AML-193 (cell line): ENCODE measurements at places on chromosomes 3 and 15.

DNA sequence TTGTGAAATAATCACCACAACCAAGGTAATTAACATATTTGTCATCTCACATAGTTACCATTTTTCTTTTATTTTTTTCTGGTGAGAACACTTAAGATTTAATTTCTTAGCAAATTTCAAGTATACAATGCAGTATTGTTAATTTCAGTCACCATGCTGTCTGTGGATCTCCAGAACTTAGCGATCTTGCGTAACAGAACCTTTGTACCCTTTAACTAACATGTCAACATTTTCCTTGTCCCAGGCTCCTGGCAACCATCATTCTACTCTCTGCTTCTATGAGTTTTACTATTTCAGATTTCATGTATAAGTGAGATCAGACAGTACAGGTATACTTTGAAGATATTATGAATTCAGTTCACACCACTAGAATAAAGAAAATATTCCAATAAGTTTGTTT, 154.4 kb downstream of the KCNAB1 start:
- no peak for DNase-seq

DNA sequence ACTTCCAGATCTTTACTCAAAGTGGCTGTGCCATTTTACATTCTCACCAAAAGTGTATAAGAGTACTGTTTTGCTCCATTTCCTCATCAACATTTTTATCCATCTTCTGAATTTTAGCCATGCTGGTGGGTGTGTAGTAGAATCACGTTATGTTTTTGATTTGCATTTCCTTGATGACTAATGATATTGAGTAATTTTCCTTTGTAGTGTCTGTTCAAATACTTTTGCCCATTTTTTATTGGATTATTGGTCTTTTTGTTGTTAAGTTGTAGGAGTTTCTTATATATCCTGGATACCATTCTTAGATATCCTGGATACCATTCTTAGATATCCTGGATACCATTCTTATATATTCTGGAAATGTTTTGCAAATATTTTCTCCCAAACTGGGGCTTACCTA, 344.9 kb downstream of the LRRC3B start:
- DNase-seq = no peak

- no peak for DNase-seq
These were observed 204.3 kb upstream of the UBE3A start for GRCh38 chr15:25643120-25643519.

GRCh38 chr3:22585911-22586310, 617.2 kb upstream of the UBE2E2 start:
- DNase-seq = no peak

DNA sequence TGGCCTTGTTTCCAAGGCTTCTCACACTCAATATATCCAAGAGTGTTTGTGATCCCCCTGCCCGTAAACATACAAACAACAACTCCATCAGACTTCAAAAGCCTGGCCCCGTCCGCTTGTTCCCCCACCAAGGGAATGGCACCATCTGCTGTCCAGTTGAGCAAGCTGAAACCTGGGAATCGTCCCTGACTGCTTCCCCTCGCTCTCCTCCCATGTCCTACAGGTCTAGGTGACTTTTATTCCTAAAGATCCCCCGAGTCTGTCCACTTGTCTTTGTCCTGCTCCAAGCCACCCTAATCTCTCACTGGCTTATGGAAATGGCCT, 27.9 kb upstream of the FAM174B start:
- DNase-seq = no peak

DNA sequence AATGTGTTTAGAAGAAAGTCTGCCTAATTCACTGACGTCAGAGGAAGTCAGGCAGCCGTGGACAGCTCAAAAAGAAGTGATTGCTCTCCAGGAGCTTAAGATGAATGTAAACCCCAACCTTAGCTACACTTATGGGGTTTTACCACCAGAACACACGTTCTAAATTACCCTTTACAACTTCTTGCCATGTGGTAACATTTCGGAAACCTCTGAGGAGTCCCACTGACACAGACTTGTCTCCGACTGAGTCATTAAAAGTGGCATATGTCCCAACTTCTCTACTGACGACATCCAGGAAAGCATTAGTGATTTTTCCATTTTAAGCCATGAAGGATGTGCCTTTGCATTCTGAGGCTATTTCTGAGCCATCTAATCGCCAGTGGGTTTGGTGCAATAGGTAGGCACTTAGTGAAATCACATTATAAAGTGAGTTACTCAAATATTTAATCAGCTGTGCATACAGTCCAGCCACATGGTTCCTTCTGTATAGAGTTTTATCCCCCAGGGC, 32.4 kb downstream of the C2CD4A start:
- no peak for DNase-seq

DNA sequence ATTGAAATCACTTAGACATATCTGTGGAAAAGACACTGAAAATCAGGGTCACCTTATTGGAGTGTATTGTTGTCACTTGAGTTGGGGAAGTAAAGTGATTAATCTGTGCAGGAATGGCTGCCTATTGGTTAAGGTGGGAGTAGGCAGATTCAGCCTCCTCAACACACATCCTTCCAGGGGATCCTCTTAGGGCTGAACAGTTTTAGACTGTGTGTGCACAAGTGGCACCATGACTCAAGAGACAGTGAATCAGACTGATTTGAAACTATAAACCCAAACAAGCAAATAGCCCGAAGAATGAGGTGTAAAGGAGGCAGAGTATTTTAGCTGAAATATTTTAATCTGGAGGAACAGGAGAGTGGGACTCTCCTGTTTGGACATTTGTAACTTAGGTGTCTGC, 4.9 kb downstream of the ABHD17C start:
- DNase-seq = no peak

DNA sequence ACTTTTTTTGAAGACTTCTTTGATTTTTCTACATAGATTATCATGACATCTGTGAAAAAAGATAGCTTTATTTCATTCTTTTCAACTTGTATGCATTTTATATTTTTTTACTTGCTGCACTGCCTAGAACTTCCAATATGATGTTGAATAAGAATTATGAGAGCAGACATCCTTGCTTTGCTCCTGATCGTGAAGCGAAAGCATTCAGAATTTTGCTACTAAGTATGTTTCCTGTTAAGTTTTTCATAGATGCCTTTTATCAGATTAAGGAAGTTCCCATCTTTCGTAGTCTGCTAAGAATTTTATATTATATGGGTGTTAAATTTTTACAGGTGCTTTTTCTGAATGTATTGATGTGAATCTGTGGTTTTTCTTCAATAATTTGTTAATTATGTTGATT, 163.4 kb upstream of the GADL1 start:
- DNase-seq = no peak

- peak; percentile 81 for DNase-seq
These were observed 66.9 kb downstream of the RNF13 start for GRCh38 chr3:149879872-149880271.

- no peak for DNase-seq
These were observed at the start of gene LMOD3 for GRCh38 chr3:69122403-69122802. Gene LMOD3 (minus strand): TSS chr3:69122595. CDS start chr3:69122386, 209 bp downstream.

- DNase-seq = no peak
These were observed 1056.8 kb downstream of the ROBO2 start for GRCh38 chr3:78096488-78097255.

DNA sequence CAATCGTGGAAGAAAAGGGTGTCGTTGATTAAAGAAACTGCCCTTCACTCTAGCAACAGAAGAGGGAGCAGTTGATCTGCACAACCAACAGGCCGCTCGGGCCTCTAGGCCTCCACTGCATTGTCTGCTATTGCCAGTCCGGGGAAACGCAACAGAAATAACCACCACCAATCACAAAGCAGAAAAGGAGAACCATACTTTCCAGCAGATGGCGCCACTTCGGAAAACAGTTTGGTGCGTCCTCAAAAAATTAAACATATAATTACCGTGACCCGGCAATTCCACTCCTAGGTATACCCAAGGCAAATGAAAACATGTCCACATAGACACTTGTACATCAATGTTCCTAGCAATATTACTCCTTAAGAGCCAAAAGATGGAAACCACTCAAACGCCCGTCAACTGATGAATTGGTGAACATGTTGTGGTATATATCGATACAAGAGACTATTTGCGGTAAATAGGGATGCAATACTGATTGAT, 154.1 kb downstream of the TJP1 start:
- no peak for DNase-seq

DNA sequence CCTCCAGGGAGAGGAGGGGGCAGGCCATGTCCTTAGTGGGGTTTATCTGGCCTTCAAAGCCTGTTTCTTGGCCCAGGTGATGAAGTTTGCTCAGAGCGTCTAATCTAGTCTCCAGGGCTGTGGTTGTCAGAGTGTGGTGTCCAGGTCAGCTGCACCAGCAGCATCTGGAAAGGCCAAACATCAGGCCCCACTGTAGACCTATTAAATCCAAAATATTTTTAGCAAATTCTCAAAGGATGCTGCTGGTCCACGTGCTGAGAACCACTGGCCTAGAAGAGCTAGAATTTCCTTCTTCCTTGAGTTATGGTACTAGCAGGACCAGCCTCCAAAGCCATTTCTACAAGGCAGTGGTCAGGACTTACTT, 28.9 kb downstream of the SLC28A1 start:
- DNase-seq = no peak

- DNase-seq = no peak
These were observed 54.9 kb upstream of the ATP2B2 start for GRCh38 chr3:10560060-10560861.

GRCh38 chr3:134371542-134372324, 2.5 kb downstream of the AMOTL2 start:
- DNase-seq = no peak

GRCh38 chr15:82062479-82063454, 16.9 kb upstream of the MEX3B start:
- DNase-seq = no peak

DNA sequence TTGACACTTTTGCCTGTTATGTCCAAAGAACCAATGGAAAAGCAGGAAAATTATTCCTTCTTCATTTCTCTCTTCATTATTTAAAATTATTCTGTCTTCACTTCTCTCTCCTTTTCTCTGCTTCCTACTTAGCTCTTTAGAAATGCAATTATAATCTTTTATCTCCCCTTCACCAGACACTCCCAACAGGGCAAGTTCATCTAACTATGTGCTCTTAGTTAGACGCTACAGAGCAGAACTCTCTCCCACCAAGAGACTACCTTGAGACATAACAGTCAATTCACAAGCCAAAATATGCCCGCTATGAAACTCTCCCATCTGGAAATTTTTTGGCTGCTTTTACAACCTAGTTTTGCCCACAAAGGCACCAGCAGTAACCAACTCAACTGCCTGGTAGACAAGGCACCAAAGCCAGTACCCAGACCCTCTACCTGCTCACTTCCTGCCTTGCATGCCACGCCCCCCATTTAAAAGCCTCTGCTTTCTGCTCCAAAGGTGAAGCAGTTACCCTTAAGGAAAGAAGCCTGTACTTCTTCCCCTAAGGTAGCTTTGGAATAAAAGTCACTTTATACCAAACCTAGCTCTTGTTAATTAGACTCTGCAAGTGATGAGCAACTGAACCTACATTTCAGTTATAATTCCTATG, 28.1 kb downstream of the CCRL2 start:
- DNase-seq = no peak

GRCh38 chr3:107928084-107928445, 162.8 kb downstream of the CD47 start:
- DNase-seq = no peak

DNA sequence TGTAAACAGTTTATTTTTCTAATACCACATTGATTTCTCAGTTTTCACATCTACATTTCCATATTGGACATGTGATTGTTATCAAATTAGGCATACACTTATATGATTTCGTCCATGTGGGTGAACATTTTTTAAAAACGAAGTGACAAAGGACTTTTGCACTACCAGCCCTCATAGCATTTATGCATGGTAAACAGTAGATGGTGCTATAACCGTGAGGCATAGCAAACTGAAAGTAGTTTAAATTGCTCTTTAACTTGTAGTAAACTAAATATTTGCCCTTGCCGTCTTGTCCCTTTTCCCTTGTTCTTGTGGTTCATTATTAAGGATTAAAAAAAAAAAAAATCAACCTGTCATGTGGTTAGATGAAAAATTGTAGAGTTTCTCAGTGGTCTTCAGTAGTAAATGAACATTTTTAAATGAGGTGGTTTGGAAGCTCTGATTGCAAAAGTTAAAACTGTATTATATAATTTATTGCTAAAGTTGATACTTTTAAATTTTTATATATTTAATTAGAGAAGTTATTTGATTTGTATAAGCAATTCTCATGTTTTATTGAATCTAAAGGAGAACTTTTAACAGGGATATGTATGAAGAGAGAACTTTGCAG, 24.0 kb downstream of the STX19 start:
- peak; percentile 76 for DNase-seq

GRCh38 chr15:68268405-68268804, 9.1 kb upstream of the FEM1B start:
- DNase-seq = no peak

DNA sequence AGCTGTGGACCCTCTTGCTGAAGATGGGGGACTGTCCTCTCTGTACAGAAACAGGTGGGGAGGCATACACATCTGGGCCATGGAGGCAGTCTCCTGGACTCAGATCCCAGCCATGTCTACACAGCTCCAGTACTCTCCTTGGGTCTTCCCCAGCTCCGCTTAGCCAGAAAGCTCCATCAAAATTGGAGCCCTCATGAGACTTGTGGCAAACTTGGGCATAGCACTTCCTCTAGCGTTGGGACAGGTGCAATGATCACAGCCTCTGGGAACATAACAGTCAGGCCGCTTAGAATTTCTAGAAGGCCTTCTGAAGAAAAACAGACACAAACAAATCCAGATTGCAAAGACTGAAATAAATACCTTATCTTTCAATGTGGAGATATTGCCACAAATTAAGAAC, 634.3 kb upstream of the GOLIM4 start:
- DNase-seq = no peak

- peak; percentile 80 for DNase-seq
These were observed 42.3 kb downstream of the KCNH8 start for GRCh38 chr3:19190602-19191001.

GRCh38 chr3:57130571-57131209, 34.5 kb downstream of the IL17RD start:
- DNase-seq = no peak

DNA sequence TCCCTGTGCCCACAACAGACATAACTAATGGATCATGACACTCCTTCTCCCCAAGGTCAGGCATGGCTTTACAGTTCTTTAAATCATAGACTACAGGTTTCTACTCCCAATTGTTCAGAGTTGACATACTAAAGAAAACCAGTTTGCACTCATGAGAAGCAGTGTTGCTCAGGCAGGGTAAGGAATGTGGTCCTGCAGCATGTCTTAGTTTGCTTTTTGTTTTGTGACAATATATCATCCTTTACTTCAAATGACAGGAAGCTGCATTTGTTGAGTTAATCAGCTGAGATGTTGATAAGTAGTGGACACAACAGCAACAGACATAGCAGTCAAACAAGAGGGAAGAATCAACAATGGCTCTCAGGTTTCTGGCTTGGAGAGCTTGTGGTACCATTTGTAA, 267.5 kb downstream of the SLCO3A1 start:
- DNase-seq = no peak

GRCh38 chr3:188827576-188827975, 344.2 kb upstream of the TPRG1 start:
- no peak for DNase-seq

DNA sequence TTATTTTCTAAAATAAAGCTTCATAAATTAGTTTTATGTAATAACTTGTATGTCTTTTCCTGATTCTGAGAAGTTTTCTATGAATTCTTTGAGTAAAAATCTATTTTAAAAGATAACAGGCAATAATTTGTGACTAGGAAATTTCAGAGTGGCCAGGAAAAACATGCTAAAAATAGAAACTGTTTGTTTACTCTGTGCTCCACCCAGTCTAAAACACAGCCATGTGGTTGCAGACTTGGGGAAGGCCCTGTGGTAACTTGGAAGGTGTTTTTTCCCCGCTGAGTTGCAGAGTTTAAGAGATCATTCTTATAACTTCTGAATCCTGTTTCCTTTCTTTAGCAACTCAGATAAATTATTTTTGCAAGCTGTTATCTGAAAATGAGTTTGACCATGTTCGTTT, 21.9 kb downstream of the PLCL2 start:
- DNase-seq = no peak

- peak; percentile 40 for DNase-seq
These were observed 42.0 kb downstream of the ATP2C1 start for GRCh38 chr3:130935761-130936492.
